ENCODE measurements at places on chromosomes 1 and 21.

DNA sequence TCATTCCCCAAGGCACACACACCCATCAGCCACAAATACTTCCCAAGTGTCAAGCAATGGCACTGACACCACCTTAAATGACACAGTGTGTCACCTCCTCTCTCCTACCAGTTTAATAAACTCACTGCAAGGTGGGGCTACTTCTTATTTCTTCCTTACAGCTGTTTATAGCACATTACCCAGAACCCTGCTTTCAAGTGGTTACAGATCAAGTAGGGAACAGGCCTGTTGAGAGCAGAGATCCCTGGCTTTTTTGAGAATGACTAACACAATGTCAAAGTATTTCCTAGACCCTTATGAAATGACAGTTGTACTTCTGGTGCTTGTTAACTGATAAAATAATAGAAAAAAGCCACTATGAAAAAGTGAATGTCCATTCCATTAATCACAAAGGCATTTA is 19.8 kb downstream of the ZBTB17 start:
- DNase-seq = no peak

- peak; percentile 92 for DNase-seq
Observed at GRCh38 chr1:174157157-174157806, 2.0 kb upstream of the RABGAP1L start.

DNA sequence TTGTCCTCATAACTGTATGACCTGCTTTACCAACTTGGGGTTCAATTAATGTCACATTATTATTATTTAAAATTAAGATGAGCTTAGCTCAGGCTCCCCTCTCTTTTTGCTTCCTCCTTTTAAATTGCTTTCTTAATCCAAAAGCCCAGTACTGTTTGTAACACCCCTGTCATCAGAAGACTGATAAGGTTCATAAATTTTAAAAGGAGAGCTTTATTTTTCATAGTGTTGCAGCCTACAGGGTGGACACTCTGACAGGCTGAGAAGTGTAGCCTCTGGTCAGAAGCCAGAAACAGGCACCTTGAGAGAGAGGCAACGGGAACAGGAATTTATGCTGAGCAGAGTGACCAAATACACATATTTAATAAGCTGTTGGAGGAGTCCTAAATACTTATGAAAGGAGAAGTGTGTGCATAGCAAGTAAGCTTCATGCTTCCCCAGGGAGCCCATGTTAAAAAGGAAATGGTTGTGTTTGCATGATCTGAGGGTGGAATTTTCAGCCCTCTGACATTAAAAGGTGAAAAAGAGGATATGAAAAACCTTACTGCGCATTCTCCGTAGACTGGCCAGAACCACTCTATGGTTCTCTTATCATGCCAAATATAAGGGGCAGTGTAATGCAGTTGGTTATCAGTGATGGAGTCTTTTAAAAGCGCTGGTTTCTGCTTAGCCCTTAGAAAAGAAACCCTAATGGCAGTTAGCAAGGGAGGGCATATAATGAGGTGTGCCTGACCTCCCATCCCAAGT is 30.5 kb upstream of the FGGY start:
- DNase-seq = peak; percentile 71

DNA sequence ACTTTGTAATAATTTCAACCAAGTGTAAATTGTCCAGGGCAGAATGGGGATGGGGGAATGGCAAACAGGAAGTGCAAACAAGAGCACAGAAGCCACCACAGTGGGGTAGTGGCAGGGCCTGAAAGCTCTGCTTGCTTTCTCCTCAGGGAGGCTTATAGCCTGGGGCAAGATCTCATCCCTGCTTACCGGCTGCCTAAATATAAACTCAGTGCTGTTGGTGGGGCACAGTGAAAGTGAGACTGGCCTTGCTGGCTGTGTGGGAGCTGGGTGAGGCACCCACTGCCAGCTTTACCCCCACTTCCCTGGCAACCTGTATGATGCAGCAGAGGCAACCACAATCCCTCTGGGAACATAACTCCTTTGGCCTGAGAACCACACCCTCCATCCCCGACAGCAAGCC is 15.2 kb downstream of the STYXL2 start:
- peak; percentile 42 for DNase-seq

DNA sequence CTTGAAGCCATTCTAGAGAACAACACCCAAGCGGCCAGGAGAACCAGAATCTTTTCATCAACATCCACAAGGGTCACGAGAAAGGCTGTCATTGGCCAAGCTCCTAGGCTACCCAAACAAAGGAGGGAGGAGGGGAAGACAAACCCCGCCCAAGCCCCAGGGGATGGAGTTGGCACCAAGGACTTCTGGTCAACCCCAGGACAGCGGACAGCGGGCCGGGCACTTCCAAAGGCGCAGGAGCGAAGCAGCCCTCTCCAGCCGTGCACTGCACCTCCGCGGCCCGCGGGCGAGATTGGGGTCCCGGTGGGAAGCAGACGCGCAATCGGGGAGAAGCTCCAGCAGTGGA is at the start of gene CLIC6:
CLIC6 (plus strand) TSS at position 192 of the 346 bp plus-strand sequence. CDS start 395 bp downstream, outside the sequence.
- peak; percentile 71 for DNase-seq

GRCh38 chr1:113980110-113980509 is 836 bp downstream of the OLFML3 start:
- no peak for DNase-seq

- DNase-seq = no peak
Observed at GRCh38 chr21:16945580-16945979, 567.3 kb upstream of the CXADR start.

- peak; percentile 23 for DNase-seq
Observed at GRCh38 chr1:205504311-205505075, at the start of gene CDK18. CDK18 (plus strand) TSS chr1:205504669; CDS start chr1:205523168, 18,499 bp downstream.

- DNase-seq = no peak
Observed at GRCh38 chr1:20174937-20175666, 10.8 kb upstream of the UBXN10 start.

DNA sequence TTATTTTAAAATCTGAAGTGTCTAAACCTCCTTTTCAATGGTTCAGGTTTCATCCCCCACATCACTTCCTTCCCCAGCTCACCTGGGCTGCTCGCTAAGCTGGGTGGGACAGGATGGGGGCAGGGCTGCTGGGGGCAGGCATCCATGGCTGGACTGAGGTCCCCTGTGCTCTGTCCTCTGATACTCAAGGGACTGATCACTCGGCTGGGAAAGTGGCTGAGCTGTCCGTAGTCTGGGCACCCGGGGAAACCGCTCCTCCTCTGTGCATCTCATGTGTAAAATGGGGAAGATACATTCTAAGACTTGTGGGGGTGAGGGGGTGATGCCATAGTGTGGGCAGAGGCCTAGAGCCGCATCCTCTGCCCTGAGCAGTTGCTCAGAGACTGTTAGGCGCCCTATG is 411.2 kb downstream of the MATN1 start:
- DNase-seq = no peak

GRCh38 chr1:27671964-27672749 is at the start of gene IFI6:
IFI6 (minus strand) TSS chr1:27672192; CDS start chr1:27669314, 2,878 bp downstream.
- peak; percentile 92 for DNase-seq

GRCh38 chr1:29105822-29106221 is 17.9 kb downstream of the TMEM200B start:
- DNase-seq = no peak

DNA sequence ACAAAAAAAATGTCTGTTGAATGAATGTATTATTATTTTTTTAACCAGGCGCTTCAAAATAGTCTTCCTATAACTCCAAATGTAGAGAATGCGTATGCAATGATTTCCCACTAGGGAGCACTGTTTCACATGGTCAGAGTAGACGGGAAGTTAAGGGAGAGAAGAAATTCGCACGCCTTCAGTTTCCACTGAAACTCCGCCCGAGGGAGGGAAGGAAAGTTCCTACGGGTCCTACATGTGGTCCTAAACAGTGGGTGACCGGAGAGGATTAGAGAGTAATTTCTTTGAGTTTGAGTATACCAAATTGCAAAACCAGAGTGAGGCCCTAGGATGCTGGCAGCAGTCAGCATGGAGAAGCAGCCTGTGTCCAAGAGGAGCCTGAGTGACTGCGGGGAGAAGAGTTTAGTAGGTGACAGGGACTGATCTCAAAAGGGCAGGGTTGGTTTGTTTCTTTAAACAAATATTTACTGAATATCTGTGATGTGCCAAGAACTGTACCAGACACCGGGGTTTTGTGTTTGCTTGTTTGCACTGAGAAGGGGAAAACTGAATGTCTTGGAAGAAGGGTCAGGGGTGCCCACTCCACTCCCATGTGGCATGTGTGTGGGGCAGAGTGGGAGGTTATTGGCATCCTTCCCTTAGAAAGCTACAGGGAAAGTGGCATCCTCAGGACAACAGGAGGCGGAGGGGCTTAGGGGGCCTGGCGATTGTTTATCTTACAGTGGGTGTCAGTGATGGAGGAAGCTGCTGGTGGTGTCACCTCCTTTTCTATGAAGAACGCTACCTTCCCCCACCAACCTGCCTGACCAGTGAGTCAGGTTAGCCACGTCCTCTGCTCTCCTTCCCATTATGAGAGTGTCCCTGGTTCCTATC is 22.8 kb downstream of the RNU5D-1 start:
- DNase-seq = peak; percentile 56

DNA sequence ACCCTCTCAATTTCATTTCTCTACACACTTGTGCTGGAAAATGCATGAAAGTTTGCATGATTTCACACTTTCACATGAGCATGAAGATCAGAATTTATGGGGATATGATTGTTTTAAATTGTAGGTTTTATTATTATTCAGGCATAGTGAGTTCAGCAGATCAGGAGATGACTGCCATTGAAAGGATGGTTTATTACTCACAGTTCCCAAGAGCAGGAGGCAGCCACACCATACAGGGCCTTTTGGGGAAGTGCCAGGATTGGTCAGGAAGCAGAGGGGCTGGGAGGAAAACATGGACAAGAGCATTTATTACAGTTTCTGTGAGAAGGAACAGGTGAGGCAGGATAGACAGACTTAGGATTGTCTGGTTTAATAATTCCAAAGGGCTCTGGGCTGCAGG is 114.6 kb upstream of the KCNJ15 start:
- no peak for DNase-seq

DNA sequence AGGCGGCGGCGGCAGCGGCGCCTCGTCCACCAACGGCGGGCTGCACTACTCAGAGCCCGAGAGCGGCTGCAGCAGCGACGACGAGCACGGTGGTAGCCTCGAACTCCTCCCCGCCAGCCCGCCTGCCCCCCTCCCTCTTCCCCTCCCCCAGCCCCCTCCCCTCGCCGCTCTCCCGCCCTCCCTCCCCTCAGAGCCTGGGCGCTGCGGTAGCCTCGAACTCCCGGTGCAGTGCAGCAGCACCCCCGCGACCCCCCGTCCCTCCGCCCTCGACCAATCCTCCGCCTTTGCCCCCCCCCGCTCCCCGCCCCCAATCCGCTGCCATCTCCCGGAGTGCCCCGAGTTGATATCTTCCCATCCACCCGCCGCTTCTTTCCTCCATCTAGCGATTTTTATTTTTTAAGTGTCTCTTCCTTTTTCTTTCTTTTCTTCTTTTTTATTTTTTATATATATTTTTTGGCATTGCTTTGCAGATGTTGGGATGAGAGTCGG is 516 bp downstream of the RCOR3 start:
- no peak for DNase-seq

DNA sequence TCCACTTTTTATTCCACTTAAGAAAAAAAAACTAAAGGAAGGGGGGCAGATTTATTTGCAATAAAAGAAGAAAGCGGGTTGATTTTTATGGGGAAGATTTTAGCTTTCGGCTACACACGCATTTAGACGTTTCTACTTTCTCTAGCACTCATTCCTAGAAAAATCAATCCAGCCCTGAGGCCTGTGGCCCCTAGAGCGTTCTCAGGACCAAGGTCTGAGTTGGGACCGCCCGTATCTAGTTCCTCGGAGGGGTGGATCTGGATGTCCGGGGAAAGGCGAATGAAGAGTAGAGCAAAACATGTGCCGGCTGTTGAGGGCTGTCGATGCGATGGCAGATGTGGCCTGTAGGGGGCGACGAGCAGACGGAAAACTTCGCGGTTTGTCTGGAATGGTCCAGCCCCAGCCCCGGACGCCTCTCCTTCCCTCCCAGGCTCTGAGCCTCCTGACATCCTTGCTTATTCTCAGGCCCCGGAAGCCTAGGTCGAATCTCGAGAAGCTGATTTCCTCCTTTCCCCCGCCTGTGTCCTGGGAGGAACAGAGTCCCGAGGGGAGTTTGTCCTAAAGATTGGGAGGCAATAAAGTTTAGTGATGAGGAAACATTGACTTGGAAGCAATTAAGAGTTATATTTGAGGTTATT is 5.2 kb downstream of the FOXD3 start:
- peak; percentile 61 for DNase-seq

DNA sequence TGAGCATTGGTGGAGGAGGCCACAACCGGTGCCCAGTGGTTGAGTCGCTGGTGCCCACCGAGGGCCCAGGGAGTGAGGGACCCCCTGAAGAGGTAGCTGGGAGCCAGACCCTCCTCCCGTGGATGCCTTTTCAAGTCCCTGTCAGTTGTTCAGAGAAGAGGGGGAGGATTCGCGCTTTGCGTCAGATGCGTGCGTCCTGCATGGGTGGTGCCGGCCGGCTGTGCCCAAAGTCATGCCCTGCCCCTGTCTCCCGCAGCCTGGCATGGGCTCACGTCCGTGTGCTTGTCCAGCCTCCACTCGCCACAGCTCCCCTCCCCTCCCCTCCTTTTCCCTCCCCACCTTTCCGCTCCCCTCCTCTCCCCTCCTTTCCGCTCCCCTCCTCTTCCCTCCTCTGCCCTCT is 45.2 kb downstream of the PRKCZ start:
- DNase-seq = no peak

DNA sequence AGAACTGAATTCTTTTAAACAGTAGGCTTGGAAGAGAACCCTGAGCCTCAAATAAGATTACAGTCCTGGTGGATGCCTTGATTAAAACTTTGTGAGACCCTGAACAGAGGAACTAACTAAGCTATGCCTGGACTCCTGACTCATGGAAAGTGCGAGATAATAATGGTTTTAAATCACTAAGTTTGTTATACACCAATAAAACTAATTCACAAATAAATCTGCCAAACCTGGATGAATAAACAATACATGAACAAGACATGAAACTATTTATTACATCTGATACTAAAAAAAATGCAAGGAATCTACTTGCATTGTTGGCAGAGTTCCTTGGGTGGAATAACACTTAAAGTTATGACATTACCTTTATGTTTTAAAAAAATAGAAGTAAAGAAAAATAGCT is 118.4 kb downstream of the PIGK start:
- DNase-seq = no peak

GRCh38 chr1:246687002-246687401 is 37.2 kb upstream of the SCCPDH start:
- no peak for DNase-seq

DNA sequence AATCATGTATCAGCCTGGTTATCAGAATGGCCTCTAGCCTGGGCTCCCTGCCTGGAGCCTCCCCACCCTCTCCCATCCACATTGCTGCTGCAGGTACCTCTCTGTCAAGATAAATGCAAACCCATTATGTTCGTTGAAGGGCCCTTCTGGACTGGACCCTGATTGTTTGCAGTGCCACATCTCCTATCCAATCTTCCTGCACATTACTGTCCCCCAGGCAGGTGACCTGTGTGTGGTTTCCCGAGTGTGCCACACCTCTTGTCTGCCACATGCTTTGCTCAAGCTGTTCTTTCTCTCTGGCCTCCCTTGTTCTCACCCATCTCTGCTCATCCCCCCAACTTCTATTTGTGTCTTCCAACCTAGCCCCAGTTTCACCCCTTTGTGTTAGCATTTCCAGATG is 32.4 kb downstream of the IER5 start:
- no peak for DNase-seq
